Naive thymus-derived CD4-positive, alpha-beta T cell (primary cell): ENCODE measurements at places on chromosomes 6 and 20. TPM values are rescaled to one million over a fixed set of nuclear protein-coding genes. Genes with fewer than 3 reads are reported as not detected.

HLA-DMA gene
- polyA plus RNA-seq: 25.6 TPM

SLC35D3 gene
- not detected for polyA plus RNA-seq

VNN1 gene
- polyA plus RNA-seq: not detected

BPI gene
- not detected for polyA plus RNA-seq

HRH3 gene
- not detected for polyA plus RNA-seq

TRIM15 gene
- polyA plus RNA-seq: not detected

FKBP1C gene
- not detected for polyA plus RNA-seq
